ENCODE measurements at places on chromosomes 12 and 14.

DNA sequence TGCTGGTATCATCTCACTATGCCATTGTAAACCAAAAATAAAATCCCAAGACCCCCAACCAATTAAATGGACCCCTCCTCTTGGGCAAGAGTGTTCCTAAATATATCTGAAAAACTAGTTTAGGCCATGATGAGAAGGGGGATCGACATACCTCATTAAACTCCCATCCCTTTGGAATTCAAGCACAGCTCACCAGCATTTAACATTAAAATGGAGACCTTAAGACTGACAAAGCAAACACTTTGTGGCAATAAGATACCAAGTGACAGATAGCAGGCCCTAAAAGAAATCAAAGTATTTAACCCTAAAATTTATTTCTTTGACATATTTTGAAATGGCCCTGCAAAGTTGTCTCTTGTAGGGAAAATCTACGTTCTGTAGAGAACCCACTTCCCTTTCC, 387.9 kb downstream of the KCNH5 start:
- no peak for DNase-seq

- no peak for DNase-seq
Observed at GRCh38 chr12:5388581-5389535, 43.0 kb upstream of the NTF3 start.

DNA sequence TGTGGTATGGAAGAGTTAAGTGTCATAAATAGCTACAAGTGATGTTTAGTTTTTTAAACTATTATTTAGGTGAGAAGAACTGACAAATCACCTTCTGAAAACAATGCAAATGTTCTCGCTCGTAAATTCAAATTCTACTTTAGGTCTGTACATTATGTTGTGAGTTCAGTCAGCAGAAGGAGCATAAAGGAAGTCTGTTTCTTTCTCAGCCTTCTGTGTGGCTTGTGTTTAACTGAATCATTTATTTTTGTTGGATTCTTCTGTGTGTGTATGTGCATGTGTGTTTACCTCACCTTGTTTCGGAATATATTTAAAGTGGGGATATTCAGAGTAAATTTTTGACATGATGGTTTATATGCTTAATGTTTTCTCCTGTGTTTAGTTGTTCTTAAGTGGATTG, 285.9 kb downstream of the TMTC2 start:
- no peak for DNase-seq

GRCh38 chr12:46659824-46660223, 166.0 kb downstream of the SLC38A4 start:
- DNase-seq, result no peak

GRCh38 chr12:78331753-78332152, 501.1 kb downstream of the NAV3 start:
- no peak for DNase-seq

All from fibroblast of villous mesenchyme (primary cell).